ENCODE measurements at places on chromosomes 11 and 22.

DNA sequence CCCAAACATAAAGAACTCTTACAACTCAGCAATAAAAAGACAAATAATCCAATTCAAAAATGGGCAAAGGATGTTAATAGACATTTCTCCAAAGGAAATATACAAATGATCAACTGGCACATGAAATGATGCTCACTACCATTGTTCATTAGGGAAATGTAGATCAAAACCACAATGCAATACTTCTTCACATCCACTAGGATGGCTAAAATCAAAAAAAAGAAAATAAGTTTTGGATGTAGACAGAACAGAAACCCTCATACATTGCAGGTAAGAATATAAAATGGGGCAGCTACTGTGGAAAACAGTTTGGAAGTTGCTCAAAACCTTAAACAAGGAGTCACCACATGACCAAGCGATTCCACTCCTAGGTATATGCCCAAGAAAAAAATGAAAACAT is 16.3 kb downstream of the SIK3 start:
- no peak for DNase-seq

GRCh38 chr22:19857382-19857781 is 2.7 kb upstream of the GNB1L start:
- no peak for DNase-seq

DNA sequence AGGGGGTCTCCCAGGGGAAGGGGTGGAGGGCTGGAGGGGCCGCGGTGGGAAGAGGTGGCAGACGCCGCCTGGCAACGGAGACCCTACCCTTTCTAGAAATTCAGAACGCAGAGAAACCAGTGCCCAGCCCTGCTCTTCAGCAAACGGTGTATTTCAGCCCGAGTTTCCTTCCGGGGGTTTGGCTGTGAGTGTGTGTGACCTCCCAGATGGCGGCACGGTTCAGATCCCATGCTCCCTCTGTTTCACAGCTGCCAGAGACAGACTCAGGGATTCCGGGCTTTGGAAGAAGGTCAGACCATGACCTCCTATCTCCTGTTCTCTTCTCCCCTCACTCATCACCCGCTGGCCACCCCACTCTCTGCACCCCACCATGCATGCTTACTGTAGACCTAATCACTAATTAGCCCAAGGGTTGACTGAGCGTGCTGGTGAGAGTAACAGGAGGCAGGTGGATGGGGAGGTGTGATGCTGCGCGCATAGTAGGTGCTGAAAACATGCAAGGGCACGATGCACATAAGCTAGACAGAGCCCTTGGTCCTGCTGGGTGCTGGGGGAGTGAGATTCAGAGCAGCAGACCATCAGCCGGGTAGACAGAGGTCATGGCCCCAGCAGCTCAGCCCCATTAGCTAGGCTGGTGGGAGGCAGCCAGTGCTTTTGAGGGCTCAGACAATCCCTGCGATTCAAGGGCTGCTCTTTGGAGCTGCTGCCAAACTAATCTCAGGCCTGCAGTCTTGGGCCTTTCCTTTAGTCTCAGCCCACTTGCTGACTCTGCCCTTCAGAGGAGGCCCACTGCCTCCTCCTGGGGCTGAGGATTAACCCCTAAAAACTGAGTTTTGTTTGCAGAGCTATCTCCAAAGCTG is 256.5 kb upstream of the CADM1 start:
- no peak for DNase-seq

DNA sequence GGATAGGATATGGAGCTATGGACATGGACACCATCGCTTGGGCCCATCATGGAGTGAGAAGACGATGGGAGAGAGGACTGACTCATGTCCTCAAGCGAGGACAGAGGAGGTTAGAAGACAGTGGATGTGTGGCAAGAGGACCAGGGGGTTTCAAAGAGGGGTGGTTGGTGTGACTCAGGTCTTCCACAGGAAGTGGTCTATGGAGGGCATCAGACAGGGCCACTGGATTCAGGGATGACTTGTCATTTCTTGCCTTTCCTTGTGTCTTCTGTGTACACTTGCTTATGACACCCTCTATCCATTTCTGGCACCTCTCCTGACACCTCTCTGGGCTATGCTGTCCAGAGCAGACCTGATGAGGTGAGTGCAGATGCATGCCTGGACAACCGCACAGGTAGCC is 115.4 kb downstream of the OSBP2 start:
- no peak for DNase-seq

DNA sequence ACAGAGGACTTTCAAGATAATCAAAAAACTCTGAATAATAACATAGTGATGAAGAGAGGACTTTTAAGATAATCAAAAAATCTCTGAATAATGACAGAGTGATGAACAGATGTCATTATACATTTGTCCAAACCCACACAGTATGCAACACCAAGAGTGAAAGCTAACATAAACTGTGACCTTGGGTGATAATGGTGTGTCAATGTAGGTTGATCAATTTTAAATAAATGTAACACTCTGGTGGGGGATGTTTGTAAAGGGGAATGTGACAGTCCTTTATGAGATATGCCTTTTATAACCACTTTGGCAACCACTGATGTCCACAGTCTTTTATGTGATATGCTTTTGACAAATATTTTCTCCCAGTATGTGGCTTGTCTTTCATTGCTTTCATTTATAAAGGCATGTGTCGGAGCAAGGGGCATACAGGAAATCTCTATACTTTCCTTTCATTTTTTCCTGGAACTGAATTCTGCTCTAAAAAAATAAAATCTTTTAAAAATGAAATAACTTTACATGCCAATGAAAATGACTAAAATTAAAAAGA is 10.3 kb upstream of the OR9G1 start:
- no peak for DNase-seq

GRCh38 chr11:6545917-6546605 is 49.0 kb downstream of the DNHD1 start:
- no peak for DNase-seq

Measured in NCI-H146 (cell line).